ENCODE measurements at places on chromosomes 16 and 17.

- no peak for DNase-seq
These were observed 289.4 kb downstream of the ABCC12 start for GRCh38 chr16:47866423-47866822.

- no peak for DNase-seq
These were observed 893.8 kb downstream of the KCNJ2 start for GRCh38 chr17:71063127-71063526.

DNA sequence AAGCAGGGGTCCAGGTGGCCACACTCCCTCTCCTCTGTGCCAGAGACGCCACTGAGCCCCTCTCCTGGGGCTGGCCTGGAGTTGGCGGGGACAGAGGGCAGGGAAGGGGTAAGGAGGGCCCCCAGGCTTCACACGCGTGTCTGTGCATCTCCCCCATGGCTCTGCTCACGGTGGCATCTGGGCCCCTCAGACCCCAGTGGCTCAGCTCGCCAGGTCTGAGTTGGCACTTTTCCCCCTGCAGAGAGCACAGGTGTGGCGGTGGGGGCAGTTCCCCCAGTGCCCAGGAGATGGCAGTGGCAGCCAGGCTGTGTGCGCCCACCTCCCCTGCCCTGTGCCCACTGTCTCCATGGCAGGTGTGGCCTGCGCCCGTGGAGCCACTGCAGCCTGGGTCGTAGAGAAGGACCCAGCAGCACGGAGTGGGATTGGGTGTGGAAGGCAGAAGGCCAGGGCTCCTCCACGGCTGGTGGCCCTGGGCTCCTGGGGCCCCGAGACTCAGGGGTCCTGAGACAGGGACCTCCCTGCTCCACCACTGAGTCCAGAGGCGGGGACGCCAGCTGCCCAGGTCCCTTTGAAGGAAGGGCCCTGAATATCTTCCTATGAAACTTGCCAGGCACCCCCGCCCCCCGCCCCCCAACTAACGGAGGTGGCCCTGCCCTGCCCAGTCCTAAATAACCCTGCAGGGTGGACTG, 4.3 kb upstream of the APRT start:
- no peak for DNase-seq

- DNase-seq, result no peak
These were observed 46.0 kb downstream of the GLG1 start for GRCh38 chr16:74560912-74561311.

DNA sequence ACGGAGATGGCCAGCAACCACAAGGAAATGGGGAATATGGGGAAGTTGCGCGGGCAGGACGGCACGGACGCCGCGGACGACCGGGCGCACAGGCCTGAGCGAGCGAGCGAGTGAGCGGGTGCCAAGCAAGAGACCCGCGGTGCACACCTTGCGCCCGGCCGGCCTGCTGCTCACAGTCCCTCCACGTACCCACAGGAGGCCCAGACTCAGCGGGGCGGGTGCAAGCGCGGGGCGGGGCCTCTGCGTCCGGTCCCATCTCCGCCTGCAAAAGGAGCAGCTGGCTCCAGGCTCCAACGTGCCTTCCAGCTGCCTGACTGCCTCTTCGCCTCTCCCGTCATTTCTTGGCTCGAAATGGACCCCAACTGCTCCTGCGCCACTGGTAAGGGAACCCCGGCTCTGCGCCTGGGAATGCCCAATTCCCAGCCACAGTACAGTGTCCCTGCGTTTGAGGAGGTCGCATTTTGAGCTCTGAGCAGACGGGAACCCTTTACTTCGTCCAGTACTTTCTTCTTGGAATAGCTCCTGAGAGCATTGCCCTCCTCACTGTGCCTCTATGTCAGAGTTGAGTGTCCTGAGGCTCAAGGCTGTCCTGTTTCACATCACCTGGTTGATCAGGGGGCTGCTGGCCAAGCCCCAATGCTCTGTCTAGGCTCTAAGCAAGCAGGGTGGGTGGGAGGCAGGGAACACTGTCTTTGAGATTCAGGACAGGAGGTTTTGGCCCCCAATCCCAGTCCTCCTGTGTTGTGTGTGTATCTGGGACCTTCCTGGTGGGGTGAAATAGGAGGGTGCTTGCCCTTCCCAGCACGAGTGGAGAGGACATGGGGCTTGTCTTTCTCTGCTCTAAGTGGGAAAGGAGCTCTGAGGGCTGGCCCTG, 8.1 kb upstream of the MT1E start:
- DNase-seq, result peak; percentile 51

- no peak for DNase-seq
These were observed 16.1 kb upstream of the ADAMTS18 start for GRCh38 chr16:77450790-77451487.
